ENCODE measurements at places on chromosomes 4 and X.

- DNase-seq: no peak
These were observed 211.1 kb downstream of the RELL1 start for GRCh38 chr4:37475087-37475486.

GRCh38 chrX:29044423-29045184, 457.4 kb downstream of the IL1RAPL1 start:
- no peak for DNase-seq

DNA sequence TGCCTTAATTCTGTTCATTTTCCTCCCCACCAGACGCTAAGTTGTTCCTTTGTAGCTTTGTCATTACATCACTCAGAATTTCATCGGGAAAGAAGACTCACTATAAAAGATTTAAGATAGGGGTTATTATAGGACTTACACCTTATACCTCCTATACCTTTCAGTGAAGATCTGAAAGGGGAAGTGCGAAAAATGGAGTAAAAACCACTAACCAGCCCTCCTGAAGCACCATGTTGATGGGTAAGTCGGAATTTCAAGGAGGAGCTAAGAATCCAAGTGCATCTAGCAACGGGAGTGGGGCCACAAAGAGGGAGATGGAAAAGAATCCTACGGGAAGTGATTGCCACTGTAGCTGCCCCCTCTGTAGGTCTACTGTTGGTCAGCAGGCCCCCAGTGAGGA, 119.1 kb upstream of the H2AZ1 start:
- no peak for DNase-seq

- no peak for DNase-seq
These were observed 826.2 kb upstream of the TENM3 start for GRCh38 chr4:181416966-181417365.

GRCh38 chr4:81745050-81745449, 273.3 kb upstream of the RASGEF1B start:
- no peak for DNase-seq

DNA sequence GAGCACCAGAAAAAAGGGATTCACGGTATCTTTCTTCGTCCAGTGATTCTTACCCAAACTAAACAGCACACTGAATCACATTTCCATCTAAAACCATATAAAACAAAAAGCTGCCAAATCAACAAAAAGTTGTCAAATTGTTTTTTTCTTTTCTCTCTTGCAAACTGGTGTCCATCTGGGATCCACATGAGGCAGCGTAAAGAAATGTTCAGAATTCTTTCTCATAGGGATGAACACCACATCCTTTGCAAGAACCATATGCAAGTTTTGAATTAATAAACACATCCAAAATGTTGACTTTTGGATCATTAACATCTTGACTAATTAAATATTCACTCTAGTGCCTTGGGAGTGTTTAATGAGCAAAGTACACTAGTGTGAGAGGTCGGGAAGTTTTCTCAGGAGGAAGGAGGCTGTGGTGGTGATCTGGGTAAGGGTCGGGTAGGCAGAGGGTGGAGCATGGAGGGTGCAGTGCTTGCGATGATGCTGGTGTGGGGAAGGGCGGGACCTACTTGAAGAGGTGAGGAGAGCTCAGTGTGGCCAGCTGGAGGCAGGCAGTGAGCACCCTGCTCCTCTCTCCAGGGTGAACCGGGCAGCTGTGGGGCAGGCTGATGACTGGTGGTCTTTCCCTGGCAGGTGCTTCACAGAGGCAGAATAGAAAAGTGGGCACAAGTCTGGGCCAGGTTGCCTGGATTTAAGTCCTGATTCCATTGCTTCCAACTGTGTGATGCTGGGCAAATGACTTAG, 72.8 kb downstream of the NSUN7 start:
- no peak for DNase-seq
